ENCODE measurements at places on chromosomes 7 and 10.

DNA sequence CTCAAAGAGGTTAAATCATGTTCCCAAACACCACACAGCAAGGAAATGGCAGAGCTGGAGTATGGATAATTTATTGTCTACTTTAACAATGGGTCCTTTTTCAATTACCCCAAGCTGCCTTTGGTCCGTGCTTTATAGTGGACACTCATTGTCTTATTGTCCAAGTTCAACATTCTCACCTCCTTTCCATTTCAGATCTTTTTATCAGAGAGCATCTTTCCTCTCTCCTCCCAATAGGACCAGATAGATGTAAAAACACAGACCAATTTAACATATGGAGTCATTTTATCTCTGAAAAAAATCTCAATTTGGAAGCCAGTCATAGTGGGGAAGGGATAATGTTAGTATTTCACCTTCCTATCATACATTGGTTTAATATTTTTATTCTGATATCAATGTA is 83.5 kb upstream of the WAC start:
- DNase-seq: no peak

DNA sequence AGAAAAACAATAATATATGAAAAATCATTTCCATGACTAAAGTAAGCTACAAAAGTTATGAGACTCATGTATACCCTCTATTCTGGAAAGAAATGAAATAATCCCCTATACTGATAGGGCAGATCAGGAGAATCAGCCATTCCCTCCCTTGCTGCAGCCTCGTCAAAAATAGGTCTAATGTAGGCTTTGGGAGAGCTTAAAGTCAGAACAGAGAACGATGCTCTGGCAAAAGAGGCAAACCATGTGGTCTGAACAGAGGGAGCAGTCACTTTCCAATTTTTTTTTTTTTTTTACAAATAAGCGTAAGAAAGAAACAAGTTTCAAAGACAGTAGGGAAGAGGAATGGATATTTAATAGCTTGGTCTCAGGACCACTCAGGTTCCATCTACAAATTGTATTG is 462.2 kb upstream of the LRRTM3 start:
- no peak for DNase-seq

DNA sequence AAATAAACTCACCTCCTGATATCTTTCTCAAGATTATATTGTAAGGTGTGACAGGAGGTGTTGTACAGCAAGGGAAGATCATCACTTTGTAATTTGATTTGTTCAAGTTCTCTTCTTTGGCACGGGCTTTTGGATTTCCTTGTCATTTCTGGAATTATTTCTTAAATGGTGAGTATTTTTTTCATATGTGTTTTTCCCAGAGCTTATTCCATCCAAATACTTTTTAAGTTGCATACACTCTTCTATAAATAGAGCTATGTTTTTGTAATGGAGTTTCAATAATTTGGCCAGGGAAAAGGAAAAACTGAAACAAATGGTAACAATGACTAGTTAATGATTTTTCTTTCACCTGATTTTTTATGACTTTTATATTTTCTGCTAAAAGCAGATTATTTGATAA is 92.5 kb downstream of the CFAP58 start:
- DNase-seq: no peak

DNA sequence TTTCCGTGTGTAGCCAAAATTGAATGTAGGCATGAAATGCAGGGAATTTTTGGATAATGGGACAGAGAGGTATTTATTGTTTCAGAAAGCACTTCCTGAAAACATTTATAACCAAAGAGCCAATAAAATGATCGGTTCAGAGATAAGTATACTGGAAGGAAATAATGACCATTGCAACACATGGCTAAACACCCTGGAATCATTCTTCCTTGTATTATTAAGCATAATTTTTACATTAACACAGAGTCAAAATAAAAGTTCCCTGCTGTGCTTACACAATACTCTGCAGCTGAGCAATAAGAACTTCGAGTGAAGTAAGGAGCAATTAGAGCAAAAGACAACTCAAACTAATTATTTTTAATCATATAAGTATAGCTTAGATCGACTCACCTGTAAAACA is 648.3 kb downstream of the TNS3 start:
- DNase-seq: no peak

GRCh38 chr7:155832581-155832981 is 20.3 kb upstream of the SHH start:
- DNase-seq: no peak

- DNase-seq: no peak
Measured at GRCh38 chr7:40024048-40024447, 74.0 kb downstream of the CDK13 start.
